Kasumi-1 (cell line): ENCODE measurements at places on chromosomes 13 and 19.

- DNase-seq = no peak
Measured at GRCh38 chr19:2184422-2184975, 20.8 kb downstream of the DOT1L start.

DNA sequence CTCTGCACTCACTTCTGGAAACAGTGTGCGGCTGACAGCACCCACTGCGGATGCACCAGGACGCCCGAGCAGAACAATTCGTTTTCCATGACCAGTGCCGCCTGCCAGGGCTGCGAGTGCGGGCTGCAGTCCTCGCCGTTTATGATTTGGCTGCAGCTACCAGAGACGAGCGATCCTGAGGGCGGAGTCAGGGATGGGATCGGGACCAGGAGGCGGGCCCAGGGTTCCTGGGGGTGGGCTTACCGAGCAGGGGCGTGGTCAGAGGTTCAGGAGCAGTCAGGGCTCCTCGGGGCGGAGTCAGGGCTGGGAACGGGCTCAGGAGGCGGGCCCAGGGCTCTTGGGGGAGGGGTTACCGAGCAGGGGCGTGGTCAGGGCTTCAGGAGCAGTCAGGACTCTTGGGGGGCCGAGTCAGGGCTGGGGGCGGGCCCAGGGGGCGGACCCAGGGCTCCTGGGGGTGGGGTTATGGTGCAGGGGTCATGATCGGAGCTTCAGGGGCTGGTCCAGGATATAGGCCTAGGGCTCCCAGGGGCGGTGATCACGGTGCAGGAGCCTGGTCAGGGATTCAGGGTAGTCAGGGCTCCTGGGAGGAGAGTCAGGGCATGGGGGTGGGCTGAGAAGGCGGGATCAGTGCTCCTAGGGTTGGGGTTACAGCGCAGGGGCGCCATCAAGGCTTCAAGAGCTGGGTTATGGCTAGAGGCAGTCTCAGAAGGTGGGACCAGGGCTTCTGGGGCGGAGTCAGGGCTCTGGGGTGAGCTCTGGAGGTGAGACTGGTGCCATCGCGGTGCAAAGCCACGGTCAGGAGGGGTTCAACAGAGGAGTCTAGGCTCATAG lies 1.7 kb downstream of the KLK4 start:
- no peak for DNase-seq

DNA sequence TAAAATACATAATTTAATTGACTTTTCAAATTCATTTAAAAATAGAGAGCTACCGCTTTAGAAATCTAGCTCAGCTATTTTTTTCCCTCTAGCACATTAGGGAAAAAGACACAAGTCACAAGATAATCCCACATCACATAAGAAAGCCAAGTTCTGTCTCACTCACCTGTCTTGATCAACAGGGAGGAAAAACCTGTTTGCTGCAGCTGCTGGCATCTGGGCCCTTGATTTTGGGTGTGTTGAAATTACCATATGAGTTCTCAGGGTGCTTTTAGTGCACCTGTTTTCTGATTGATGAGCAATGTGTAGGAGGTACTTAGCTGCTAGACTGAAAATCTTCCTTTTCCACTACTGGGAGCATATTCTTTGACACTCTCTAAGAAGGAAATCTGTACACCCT lies 53.8 kb downstream of the ZDHHC20 start:
- DNase-seq = no peak

DNA sequence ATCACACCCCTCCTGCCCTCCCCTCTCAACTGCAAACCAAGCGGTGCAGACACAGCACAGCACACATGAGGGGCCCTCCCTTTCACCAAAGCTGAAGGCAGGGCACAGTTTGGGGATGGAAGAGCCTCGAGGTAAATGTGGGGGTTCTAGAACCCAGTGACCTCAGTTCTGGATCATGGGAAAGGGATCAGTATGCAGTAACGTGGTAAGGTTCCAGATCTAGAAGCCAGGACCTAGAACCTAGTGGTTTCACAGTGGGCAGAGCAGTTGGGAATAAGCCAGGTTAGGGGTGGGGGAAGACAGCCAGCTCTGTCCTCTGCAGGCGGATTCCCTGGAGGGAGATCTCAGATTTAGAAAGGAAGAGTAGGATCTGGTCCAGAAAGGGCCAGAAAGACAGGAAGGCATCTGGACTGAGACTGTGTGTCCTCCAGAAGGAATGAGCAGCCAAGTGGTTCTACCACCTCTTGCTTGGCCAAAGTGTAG lies 3.1 kb downstream of the FTL start:
- DNase-seq = peak; percentile 27

DNA sequence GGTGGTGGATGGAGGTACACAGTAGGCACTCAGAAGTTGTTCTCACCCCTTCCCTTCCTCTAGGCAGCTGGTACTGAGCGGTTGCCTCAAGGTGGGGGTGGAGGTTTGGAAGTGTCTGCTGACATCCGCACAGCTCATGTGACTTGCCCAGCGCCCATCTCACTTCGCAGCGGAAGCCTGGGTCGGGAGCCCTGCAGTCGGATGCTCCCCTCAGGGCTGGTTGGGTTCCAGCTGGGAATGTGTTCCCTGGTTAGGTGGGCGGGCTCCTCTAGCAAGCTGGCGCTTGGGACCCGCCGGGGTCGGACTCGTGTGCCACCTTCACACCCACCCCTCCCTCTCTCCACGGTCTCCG lies 10.2 kb downstream of the PPP1R37 start:
- no peak for DNase-seq

- no peak for DNase-seq
Measured at GRCh38 chr13:97295283-97296182, 73.4 kb downstream of the MBNL2 start.

- DNase-seq = peak; percentile 29
Measured at GRCh38 chr19:29714953-29715700, at the start of gene C19orf12. C19orf12 (minus strand) TSS chr19:29715261; CDS start chr19:29708413, 6,848 bp downstream.

- no peak for DNase-seq
Measured at GRCh38 chr13:113749967-113750366, 9.1 kb upstream of the TMEM255B start.
